NCI-H146 (cell line): ENCODE measurements at places on chromosomes 5 and 9.

GRCh38 chr5:158995694-158996173 is 104.0 kb downstream of the EBF1 start:
- DNase-seq: no peak

GRCh38 chr5:101977729-101978345 is 318.2 kb downstream of the SLCO4C1 start:
- DNase-seq: peak; percentile 68

DNA sequence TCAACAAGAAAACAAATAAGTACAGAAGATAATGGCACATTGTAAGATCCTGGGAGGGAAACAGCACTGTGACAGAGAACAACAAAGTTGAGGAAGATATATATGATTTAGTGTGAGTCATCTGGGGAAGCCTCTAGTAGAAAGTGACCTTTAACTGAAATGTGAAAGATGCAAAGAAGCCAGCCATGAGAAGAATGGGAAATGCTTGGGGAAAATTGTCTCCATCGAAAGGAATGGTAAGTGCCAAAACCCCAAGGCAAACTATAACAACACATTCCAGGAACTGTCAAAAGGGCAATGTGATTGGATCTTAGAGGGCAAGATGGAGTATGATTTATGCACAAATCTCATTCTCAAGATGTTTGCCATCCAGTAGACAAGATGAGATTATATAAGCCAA is 537.8 kb upstream of the BRINP1 start:
- DNase-seq: no peak

DNA sequence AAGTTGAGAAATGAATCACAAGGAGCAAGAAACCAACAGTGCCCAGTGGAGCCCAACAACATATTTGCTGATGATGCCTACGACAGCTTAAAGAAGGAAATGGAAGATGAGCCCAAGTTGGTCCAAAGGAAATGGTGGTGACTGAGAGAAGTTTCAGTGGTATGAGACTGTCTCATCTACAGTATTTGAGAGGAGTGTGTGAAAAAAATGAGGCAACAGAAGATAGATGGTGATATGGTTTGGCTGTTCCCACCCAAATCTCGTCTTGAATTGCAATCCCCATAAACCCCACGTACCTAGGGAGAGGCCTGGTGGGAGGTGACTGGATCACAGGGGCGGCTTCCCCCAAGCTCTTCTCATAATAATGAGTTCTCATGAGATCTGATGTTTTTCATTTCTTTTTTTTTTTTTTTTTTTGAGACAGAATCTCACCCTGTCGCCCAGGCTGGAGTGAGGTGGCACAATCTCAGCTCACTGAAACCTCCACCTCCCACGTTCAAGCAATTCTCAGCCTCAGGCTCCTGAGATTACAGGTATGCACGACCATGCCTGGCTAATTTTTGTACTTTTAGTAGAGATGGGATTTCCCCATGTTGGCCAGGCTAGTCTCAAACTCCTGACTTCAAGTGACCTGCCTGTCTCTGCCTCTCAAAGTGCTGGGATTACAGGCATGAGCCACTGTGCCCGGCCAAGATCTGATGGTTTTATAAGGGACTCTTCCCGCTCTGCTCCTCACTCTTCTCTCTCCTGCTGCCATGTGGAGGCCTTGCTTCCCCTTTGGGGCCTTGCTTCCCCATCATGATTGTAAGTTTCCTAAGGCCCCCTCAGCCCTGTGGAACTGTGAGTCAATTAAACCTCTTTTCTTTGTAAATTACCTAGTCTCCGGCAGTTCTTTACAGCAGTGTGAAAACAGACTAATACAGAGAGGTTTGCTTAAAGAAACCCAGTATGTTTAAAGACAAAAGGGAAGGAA is 30.2 kb downstream of the EFCAB9 start:
- no peak for DNase-seq

- DNase-seq: no peak
Measured at GRCh38 chr5:65825408-65826328, 100.7 kb upstream of the ERBIN start.

- DNase-seq: no peak
Measured at GRCh38 chr9:129146441-129146941, 31.6 kb downstream of the IER5L start.

DNA sequence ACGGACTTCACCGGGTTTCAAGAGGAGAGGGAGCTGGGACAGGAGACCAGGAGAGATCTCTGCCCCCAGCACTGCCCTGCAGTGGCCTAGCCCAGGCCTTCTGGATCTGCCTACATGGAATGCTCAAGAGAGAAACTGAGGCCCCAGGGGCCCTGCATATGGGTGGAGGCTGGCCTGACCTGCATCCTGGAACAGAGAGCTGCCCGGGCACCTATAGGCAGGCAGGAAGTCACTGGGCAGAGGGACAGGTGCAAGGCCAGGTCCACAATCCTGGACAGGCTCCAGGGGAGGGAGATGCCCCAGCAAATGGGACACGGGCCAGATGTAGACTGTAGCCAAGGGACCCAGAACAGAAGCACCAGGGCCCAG is 98.5 kb upstream of the RUFY1 start:
- DNase-seq: no peak

DNA sequence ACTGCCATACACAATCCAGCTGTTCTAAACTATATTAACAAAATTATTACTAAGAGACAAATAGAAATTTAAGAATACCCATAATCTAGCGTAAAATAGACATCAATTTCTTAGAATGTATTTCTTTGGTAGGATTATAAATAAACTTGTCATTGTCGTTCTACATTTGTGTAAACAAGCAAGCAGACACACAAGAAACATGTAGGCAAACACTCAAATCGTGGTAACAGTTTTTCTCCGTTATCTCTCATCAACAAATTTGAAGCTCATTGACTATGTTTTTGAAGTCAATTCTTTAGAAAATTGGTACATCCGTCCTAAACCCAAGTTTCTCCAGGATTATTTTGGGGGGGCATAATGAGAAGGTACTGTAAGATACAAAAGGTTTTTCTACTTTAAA is 832.2 kb downstream of the DTWD2 start:
- no peak for DNase-seq

DNA sequence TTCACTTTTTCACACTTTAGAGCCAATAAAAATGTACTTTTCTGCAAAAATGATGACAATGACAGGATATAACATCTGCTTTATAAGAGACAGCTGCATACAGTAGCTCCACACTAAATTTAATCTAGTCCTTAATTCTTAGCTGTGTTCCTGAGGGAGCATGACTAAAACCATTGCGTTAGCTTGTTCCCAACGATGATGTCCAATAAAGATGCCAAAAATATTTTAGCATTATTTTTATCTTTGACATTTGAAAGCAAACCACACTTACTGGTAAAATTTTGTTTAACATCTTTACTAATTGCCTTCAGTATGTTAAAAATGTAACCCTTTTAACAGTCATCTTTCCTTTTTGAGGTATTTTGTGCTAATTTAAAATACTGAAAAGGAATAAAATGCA is 382.7 kb downstream of the CHSY3 start:
- DNase-seq: no peak

DNA sequence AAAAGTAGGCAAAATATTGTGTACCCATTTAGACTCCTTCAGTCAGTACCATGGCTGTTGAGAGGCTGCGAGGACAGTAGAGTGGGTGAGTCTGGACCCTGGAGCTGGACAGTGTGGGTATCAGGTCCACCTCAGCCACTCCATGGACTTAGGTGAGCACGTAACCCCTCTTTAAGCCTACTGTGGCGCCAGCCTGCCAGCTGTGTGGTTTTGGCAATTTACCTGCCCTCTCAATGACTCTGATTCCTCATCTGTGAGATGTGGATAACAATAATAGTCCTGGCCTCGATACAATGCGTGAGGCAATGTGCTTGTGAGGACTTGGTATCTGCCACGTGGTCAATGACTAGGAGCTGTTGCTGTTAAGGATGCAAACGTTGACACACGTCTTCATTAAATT is 17.9 kb downstream of the SLC1A3 start:
- no peak for DNase-seq

DNA sequence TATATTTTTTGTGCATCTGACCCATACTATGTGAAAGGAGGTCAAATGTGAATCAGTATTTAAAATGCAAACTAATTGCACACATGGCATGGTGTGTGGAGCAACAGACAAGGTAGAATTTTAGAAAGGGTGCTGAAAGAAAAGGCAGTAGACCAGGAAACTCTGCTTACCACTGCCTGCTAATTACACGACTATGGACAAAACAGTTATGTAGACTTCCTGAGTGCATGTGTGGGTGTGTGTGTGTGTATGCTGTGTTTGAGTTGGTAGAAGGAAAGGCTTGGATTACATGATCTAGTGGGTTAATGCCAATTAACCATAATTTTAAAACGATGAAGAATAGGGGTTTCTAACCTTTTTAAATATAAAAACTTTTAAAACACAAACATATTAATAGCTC is 349.9 kb downstream of the SH3GL2 start:
- DNase-seq: no peak

DNA sequence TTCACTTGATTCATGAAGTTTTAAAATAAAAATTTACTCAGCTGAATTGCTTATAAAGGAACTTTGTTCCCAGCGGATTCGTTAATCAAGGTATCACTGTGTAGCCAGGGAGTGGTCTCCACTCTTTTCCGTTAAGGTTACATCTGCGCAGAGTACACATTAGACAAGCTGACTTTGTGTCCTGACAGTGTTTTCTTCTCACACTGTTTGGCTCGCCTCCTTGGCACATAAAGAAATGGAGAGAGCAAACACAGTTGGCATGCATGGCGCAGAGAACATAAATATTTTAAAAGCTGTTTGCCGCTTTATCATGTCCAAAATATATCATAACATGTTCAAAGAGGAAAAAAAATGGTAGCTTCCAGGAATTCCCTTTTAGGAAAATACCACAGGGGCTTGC is 153.2 kb downstream of the EDIL3 start:
- no peak for DNase-seq

DNA sequence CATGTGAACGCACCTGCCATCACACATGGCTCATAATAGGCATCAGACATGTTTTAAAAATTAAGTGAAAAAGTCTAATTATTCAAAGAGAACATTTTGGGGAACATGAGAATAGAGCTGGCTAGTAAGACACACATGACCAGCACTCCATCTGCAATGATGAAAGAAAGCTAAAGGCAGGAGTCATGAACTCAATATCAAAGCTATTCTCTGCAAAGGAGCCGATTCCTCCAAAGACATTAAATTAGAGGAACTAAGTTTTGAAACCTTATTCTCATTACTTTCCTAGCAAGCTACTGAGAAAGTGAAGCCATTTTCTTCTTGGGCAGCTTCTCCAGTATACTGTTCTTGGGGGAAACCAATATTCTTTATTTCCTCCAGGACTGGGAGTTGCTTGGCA is 172.0 kb downstream of the CRB2 start:
- DNase-seq: no peak

GRCh38 chr9:93308676-93309075 is 124.7 kb downstream of the WNK2 start:
- no peak for DNase-seq

- DNase-seq: peak; percentile 38
Measured at GRCh38 chr5:140345919-140346347, 470 bp downstream of the HBEGF start.
